A549 treated with Hydrocortisone at 1 μM for 4 hours (cell line): ENCODE measurements at places on chromosomes 5 and 9. TPM values are rescaled to one million over a fixed set of nuclear protein-coding genes. Genes with fewer than 3 reads are reported as not detected.

The DHX29 gene
- total RNA-seq = 20.3 to 27.7 TPM (median 22.4 TPM) in 5 replicates

The PCDHB6 gene
- 0.84 to 1.1 TPM (median 1.0 TPM) in 5 replicates for total RNA-seq

The BTNL8 gene
- total RNA-seq = not detected in 5 replicates

The IL4 gene
- not detected in 5 replicates for total RNA-seq

The CDC25C gene
- 8.8 to 11.3 TPM (median 9.4 TPM) in 5 replicates for total RNA-seq

The NMUR2 gene
- 0.06 to 0.10 TPM (median 0.09 TPM) in 4 of 5 replicates, not detected in the other for total RNA-seq

The UBE2D2 gene
- total RNA-seq = 124 to 176 TPM (median 169 TPM) in 5 replicates

The TRPM6 gene
- 1.7 to 2.5 TPM (median 1.8 TPM) in 5 replicates for total RNA-seq

The ADRA1B gene
- total RNA-seq = 19.3 to 23.5 TPM (median 21.5 TPM) in 5 replicates

The SLC34A3 gene
- 0.05 to 0.16 TPM (median 0.07 TPM) in 4 of 5 replicates, not detected in the other for total RNA-seq

The SLC36A2 gene
- not detected in 5 replicates for total RNA-seq

The PRR16 gene
- 0.07 to 0.16 TPM in 2 of 5 replicates, not detected in the others for total RNA-seq

The ORM2 gene
- not detected in 5 replicates for total RNA-seq

The ARL15 gene
- total RNA-seq = 3.0 to 5.6 TPM (median 4.1 TPM) in 5 replicates

The RBM22 gene
- 44.3 to 55.7 TPM (median 45.7 TPM) in 5 replicates for total RNA-seq

The ECM2 gene
- 0.09 to 0.17 TPM (median 0.13 TPM) in 5 replicates for total RNA-seq

The SPATA31A3 gene
- not detected in 5 replicates for total RNA-seq

The DNLZ gene
- 18.3 to 40.2 TPM (median 36.0 TPM) in 5 replicates for total RNA-seq

The DNAH5 gene
- 1.5 to 2.2 TPM (median 1.8 TPM) in 5 replicates for total RNA-seq

The LCN9 gene
- total RNA-seq = 0.13 to 0.16 TPM in 2 of 5 replicates, not detected in the others

The AGXT2 gene
- not detected in 5 replicates for total RNA-seq

The FCN2 gene
- not detected in 5 replicates for total RNA-seq

The PROP1 gene
- 0.09 TPM in 2 of 5 replicates, not detected in the others for total RNA-seq

The DOK3 gene
- 2.7 to 6.1 TPM (median 3.8 TPM) in 5 replicates for total RNA-seq

The CDC20B gene
- 0.05 to 0.10 TPM (median 0.06 TPM) in 5 replicates for total RNA-seq

The GABRA1 gene
- not detected in 5 replicates for total RNA-seq

The MVB12B gene
- total RNA-seq = 5.4 to 7.8 TPM (median 6.9 TPM) in 5 replicates

The CDH12 gene
- total RNA-seq = not detected in 5 replicates

The SH3TC2 gene
- 0.60 to 0.99 TPM (median 0.69 TPM) in 5 replicates for total RNA-seq

The EDIL3 gene
- 0.13 to 0.50 TPM (median 0.26 TPM) in 5 replicates for total RNA-seq

The NEURL1B gene
- total RNA-seq = 7.0 to 10.4 TPM (median 9.4 TPM) in 5 replicates

The SAP30L gene
- 20.2 to 35.0 TPM (median 30.4 TPM) in 5 replicates for total RNA-seq

The C5orf46 gene
- 0.29 TPM in 1 of 5 replicates, not detected in the others for total RNA-seq

The CEL gene
- 0.40 to 0.69 TPM (median 0.51 TPM) in 5 replicates for total RNA-seq

The ARAP3 gene
- 4.0 to 4.6 TPM (median 4.2 TPM) in 5 replicates for total RNA-seq

The HCN1 gene
- not detected in 5 replicates for total RNA-seq

The SERF1A gene
- total RNA-seq = 0.58 to 2.2 TPM (median 1.2 TPM) in 5 replicates

The CDK7 gene
- total RNA-seq = 52.7 to 71.8 TPM (median 54.4 TPM) in 5 replicates

The PRKAA1 gene
- 26.3 to 70.4 TPM (median 38.7 TPM) in 5 replicates for total RNA-seq

The PCDHB13 gene
- 0.06 to 0.09 TPM (median 0.09 TPM) in 4 of 5 replicates, not detected in the other for total RNA-seq

The ALDH1A1 gene
- 4,480 to 7,218 TPM (median 5,416 TPM) in 5 replicates for total RNA-seq

The PCDHGC5 gene
- total RNA-seq = 0.02 TPM in 1 of 5 replicates, not detected in the others

The SLC6A18 gene
- not detected in 5 replicates for total RNA-seq

The FABP6 gene
- 0.53 to 1.6 TPM (median 0.91 TPM) in 5 replicates for total RNA-seq

The GADD45G gene
- total RNA-seq = 0.21 to 0.69 TPM (median 0.52 TPM) in 5 replicates

The PCSK1 gene
- total RNA-seq = 0.16 to 0.51 TPM (median 0.22 TPM) in 5 replicates
